ENCODE measurements at places on chromosomes 1 and 21.

- DNase-seq, result no peak
Measured at GRCh38 chr1:94236630-94237290, 624 bp downstream of the ARHGAP29 start.

DNA sequence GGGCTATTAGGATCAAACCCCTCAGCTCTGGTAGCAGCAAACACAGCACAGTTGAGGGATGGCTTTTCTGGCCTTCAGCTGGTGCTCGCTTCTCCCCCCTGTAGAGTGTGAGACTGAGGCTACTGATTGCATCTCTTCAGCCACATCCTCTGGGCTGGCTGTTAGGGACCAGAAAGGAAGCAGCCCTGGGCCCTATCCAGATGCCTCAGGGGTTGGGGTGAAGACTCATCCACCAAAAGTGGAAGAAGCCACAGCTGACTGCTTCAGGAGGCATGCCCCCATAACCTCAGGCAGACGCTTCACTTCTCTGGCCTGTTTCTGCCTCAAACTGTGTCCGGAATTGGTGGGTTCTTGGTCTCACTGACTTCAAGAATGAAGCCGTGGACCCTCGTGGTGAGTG lies 6.2 kb upstream of the TMEM200B start:
- no peak for DNase-seq

DNA sequence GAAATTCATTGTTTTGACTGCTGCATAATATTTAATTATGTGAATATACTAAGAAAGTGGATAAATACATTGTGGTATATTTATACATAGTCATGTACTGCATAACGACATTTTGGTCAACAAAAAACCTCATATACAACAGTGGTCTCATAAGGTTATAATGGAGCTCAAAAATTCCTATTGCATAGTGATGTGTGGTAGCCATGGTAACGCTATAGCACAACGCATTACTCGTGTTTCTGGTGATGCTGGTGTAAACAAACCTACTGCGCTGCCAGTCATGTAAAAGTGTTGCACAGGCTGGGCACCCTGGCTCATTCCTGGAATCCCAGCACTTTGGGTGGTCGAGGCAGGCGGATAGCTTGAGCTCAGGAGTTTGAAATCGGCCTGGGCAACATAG lies 52.6 kb upstream of the NHLH2 start:
- no peak for DNase-seq

DNA sequence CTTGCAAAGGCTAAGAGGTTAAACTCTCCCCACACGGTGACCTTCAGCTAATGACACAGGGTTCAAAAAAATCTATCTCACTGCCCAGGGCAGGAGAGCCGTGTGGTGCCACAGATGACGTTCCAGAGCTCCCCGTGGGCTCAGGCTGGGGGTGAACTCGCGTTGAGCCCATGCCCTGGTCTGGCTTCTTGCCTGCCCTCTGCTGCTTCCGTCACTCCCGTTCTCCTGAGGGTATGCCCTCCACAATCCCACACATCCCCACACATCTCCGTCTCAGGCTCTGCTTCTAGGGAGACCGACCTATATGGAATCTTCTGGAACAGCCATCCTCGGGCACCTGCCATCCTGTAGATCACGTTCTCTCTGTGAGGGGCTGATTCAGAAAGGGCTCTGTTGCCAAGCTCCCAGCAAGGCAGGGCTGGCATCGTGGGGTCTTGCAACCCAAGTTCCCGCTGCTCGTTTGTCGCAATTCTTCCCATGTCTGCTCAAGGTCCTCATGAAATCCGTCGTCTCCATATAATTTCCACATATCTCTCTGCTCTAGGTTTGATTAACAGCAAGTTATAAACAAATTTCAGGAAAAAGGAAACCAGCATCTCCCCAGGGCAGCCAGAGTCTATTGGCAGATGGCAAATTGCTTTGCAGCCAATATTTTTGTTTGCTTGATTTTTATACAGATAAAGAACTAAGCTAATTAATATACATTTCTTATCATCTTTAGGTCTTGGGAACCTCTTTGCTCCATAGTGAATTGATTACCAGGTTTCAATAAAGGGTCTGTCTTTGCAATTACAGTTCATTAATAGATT lies 278.2 kb downstream of the PTPRU start:
- no peak for DNase-seq

DNA sequence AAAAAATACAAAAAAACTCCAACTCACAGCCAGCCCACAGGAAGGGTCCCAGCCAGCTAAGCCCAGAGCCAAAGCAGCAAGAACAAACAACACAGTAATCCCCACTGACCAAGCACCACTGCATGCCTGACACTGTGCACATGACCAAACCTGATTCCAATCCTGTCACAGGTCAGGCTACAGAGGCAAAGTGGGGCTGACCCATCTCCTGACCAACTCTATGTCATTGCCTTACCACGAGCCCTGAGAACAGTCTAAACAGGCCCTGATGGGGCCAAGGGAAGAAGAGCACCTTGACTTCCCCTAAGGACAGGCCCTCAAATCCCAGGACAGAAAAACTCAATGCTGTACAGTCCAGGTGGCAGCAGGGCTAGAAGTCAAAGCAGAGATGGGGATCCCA lies 2.4 kb downstream of the LSS start:
- DNase-seq, result no peak

DNA sequence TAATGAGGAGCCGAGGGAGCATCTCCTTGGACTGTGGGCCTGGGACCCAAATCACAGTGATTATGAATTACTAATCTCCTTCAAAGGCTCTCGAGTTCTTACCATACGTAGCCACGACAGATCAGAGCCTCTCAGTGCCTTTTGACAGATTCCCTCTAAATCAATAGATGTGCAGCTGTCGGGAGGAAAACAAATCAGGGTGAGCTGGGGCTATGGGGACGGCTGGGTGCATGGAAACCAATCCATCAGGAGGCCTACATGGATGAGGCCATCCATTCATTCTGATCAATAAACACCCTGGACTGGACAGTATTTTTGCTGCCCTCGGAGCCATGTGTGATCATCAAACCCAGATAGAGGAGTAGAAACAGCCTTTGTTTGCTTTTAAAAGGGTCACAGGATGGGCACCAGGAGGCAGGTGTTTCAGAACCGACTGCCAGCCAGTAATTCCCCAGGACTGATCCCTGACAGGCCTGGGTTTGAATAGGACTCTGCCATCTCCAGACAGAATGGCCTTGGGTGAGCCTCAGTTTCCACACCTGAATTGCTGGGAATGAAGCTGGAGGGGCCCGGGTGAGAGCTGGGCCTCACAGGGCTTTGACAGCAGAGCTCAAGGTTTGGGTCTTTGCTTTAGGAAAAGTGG lies 532.8 kb downstream of the MATN1 start:
- no peak for DNase-seq

- DNase-seq, result no peak
Measured at GRCh38 chr21:43362915-43363314, 64.0 kb downstream of the SIK1 start.

DNA sequence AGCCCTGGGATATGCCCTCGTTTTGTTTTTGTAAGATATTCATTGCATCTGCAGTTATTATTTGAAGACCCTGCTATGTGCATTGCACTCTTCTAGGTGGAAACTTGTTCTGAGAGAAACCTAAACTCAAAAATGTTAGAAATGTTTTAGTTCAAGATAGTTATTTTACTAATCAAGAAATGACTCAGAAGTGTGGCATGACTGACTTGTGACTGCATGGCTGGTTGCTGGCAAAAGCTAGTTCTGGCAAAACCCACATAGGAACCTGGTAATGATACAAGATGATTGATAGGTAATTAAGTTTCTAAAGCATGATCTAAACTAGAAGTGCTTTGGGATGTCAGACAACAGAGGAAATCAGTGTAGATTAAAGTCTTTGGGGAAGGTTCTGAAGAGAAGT lies 33.8 kb upstream of the NFASC start:
- DNase-seq, result no peak

DNA sequence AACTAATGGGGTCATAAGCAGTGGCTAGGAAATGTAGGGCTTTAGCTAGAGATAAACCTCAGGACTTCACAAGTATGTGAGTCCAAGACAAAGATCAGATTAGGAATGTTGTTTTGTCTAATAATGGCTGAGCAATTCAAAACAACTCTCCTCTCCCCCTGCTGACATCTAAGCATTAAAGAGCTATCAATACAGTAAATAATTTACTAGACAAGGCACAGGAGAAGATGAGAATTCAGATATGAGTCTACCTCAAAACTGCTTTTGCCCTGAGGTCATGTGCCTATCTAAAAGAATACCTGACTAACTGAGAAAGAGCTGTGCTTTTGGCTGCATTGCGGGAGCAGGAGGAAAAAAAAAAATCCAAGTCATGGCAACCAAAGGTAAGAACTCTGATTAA lies 86.8 kb downstream of the SPATA17 start:
- DNase-seq, result no peak

DNA sequence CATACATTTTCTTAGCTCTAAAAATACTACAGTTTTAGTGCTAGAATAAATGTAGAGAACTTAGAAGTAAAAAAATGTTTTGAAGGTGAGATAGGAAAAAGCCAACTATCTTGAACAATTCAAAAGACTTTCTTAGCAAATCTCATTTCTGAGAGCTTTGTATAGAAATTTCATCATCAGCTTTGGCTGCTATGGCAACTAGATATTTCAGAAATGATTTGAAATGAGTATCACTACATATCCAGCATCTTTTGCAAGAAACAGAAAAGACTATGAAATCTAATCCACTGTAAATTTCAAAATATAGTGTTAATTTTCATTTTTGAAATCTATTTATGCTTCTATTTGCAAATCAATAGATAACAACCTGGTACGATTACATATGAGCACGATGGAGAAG lies 57.7 kb downstream of the RGS7 start:
- no peak for DNase-seq

- no peak for DNase-seq
Measured at GRCh38 chr1:30757352-30758120, at the start of gene LAPTM5. LAPTM5 (minus strand) TSS chr1:30757774; CDS start chr1:30757745, 29 bp downstream.

- no peak for DNase-seq
Measured at GRCh38 chr1:178126741-178127185, 32.9 kb downstream of the RASAL2 start.

GRCh38 chr1:232248276-232248820 lies 381.6 kb downstream of the SIPA1L2 start:
- no peak for DNase-seq

- DNase-seq, result no peak
Measured at GRCh38 chr21:46060596-46061061, 37.3 kb upstream of the COL6A2 start.

DNA sequence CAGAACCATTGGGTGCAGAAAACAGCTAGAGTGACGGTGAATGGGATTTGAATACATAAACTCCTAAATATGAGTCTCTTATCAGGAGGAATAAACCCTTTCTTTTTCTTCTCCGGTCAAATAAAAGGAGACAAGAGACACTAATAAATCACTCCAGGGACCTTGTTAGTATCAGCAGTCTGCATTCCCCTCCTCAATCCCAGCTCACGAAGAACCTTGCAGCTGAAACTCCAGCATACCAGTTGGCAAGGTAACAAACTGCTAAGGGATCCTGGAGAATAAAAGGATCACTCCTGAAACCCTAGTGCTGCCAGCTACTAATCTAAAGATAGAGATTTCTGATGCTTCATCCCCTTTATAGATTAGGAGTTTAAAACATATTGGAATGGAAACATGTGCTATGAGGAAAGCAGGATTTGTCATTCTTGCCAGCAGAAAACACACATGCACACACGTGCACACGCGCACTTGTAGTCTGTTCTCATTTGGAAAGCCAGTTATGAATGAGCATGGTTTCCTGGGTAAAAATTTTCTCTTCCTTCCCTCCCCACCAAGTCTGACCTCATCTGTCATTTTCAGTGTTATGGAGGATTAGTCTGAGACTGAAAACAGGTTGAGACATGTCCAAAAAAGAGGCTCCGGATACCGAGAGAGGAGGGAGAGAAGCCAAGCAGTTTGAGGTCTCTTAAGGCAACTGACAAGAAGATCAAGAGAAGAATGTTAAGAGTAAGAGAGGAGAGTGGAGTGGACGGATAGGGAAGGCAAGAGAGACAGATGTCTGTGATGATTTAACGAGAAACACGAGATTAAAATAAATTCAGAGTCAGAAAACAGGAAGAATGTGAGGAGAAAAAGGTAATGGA lies 10.9 kb downstream of the IER5 start:
- no peak for DNase-seq

- DNase-seq, result no peak
Measured at GRCh38 chr1:160671603-160672517, 25.0 kb upstream of the SLAMF1 start.

DNA sequence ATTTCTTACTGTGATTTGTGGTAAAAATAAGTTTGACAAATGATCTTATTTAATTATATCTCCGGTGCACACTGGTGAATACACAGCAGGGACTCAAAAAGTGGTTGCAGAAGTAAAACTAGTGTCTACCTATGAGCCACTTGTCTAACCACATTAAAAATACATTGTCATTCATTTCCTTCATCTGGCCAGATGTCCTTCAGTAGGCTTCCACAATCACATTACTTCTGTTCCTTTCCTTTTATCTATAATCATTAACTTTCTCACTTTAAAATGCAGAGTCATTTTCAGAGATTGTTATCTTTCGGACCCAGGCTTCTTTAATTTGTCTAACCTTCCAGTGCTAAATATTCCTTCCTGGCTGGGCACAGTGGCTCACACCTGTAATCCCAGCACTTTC lies 3.0 kb downstream of the RBBP5 start:
- no peak for DNase-seq

- DNase-seq, result no peak
Measured at GRCh38 chr1:207993477-207994445, 82.8 kb upstream of the CD34 start.

GRCh38 chr1:245306628-245307410 lies 152.0 kb downstream of the KIF26B start:
- no peak for DNase-seq

DNA sequence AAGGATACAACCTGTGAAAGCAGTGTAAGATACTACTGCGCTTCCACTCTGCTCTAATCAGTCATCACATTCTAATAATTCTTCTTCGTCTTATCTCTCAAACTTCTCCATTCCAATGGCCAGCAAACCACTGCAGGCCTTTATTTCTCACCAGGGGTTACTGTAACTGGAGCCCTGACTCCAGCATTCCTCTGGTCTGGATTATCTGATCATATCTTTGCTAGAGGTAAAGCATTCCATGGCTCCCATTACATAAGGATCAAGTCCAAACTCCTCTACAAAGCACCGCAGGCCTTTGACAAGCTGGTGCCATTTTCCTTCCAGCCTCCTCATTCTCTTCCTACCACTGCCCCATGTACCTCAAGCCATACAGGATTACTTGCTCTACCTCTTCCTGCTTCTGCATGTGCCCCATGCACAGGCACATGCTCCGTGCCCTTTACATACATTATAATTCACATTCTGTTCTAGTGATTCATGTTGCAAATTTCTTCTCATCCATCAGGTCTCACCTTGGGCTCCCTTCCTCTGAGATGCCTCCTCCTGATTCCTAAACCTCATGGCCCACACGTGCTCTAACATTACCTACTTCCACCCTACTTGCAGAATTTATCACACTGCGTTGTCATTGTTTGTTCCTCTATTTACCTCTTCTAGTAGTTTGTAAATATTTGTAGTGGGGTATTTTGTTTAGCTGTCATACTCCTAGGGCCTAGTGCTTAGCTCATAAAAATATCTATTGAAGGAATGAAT lies 9.3 kb upstream of the SERBP1 start:
- no peak for DNase-seq
